ENCODE measurements at places on chromosomes 3 and 15. TPM values are rescaled to one million over a fixed set of nuclear protein-coding genes. Genes with fewer than 3 reads are reported as not detected.

Gene P2RY13
- 4.6 TPM for total RNA-seq

Gene OXTR
- 2.4 TPM for total RNA-seq

Gene GPR62
- 0.19 TPM for total RNA-seq

Gene CFAP100
- total RNA-seq = not detected

Gene MAGEL2
- 0.69 TPM for total RNA-seq

Gene CLDN1
- total RNA-seq = 2.7 TPM

Gene ROPN1
- total RNA-seq = not detected

GRCh38 chr15:65342493-65342892 is 35.3 kb downstream of the IGDCC3 start:
- no peak for DNase-seq

DNA sequence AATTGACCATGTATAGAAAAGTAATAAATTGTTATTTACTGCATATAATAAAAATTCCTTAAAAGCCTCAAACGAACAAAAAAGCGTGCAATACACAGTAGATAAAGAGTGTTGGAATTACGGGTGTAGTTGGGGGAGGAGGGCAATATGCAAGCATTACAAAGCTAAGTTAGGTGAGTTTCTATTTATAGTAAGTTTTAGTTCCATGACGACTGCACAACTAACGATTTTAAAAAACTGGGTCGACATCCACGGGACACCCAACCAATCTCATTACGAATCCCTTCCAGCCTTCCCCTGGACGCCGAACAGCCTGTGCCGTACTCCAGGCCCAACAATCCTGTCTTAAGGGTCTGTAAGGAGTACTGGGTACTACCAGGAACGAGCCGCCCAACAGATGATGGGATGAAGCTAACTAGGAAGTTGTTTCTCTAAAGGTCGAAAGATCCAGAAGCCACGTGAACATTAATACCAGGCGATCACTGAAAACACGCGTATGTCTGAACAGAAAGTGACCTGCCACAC is 677 bp downstream of the POLQ start:
- no peak for DNase-seq

DNA sequence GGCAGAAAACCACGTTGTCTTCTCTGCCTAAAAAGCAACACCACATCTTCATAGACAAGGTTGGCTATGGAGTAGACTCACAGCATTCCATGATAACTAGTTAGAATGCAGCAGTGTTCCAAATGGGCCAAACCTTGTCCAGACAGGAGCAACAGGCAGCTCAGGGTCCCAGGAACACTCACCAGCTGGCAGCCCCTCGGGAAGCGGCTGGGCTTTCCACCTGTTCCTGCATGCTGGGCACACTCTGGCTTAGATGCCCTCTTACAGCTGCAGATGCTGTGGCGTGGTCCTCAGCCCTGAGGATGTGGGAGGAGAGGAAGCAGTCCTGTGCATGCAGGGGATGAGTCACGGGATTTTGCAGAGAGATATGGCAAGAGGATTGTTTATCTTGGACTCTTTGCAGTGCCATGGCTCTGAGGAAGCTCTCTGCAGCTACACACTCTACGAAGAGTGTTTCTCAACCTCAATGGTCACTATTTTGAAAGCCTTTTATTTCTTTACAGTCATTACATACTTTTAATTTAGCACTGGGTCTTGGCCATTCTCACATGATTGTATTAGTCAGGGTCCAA is 11.3 kb downstream of the NRROS start:
- no peak for DNase-seq

GRCh38 chr15:80072285-80072994 is 13.0 kb downstream of the ZFAND6 start:
- DNase-seq = no peak

GRCh38 chr15:63405159-63405558 is 23.5 kb upstream of the CA12 start:
- DNase-seq = no peak

GRCh38 chr3:175392653-175393052 is 533.5 kb downstream of the NAALADL2 start:
- no peak for DNase-seq

GRCh38 chr3:124650798-124651197 is 79.5 kb upstream of the UMPS start:
- DNase-seq = no peak

DNA sequence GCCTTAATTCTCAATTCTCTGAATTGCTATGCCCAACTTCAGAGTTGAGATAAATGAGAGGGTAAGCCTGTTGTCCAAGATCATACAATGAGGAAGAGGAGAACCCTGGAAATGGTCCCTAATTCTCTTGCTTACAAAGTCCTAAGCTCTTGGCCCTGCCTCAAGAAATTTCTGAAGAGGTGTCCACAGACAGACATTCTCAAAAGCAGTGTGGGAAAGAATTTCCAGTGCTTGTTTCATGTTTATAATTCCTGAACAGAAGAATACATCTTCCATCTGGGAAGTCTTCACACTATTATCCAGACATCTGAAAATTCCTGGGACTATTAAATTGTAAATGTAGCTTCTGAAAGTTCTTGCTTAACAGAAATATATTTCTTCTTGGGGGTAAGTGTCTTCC is 166.8 kb upstream of the LRTM1 start:
- no peak for DNase-seq

DNA sequence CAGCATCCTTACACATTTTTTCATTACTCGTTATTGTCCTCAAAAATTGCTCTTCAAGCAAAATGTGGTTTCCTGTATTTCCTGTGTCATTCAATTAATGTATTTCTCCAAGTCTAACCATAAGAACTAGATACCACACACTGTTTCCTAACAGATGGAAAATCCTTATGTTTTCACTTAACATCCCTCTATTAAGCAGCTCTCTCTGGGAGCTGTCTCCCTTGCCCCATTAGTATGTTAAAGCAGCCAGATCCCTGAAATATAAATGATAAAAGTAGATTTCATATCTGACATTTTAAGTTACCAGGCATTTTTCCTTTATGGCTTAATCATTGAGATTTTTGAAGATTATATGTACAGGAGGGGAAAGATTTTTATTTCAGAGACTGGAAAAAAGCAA is 15.9 kb downstream of the PFN2 start:
- DNase-seq = no peak

DNA sequence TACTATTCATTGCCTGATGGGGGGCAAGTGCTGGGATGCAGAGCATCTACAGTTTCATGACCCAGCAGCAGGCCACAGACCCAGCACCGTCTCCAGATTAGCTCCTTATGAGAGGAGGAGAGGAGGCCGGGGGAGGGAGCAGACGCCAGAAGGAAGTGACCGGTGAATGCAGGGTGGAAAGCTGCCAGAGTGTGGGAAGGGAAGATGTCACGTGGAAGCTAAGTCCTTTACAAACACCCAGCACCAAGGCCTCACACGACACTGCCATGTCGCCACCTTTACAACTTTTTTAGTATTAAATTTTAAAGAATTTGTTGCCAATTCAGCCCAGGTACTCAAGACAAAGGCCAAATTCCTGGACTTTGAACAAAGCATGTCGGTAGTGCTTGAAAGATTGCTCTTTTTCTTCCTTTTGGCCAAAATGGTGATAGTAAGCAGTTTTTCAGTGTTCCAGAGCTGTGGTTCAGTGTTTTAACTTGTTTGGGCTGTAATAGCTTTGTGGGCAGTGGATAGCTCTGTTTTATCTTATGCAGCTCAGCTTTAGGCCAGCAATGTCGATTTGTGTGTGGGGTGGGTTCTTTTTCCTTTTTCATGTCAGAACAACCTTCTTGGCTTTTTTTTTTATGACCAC is 58.2 kb downstream of the ZBTB38 start:
- DNase-seq = no peak

GRCh38 chr3:51380601-51381332 is 4.3 kb upstream of the MANF start:
- no peak for DNase-seq

- DNase-seq = no peak
These were observed 18.8 kb downstream of the TFRC start for GRCh38 chr3:196063049-196063448.

- DNase-seq = no peak
These were observed 165.3 kb upstream of the TBL1XR1 start for GRCh38 chr3:177362626-177363025.

DNA sequence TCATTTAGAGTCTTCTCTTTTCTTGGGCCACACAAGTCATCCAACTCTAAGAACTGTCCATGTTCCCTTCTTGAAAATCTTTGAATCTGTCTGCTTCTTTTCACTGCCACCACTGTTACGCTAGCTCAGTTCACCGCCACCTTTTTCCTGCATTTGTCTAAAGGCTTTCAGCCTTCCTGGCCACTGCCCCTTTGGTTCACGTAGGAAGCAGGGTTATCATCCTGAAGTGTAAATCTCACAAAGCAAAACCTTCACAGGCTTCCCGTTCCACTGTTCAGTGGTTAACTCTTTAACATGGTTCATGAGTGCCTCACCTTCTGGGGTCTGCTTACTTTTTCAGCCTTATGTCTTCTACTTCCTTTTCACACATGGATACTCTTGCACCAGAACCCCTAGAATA is 26.3 kb upstream of the CCDC39 start:
- no peak for DNase-seq

DNA sequence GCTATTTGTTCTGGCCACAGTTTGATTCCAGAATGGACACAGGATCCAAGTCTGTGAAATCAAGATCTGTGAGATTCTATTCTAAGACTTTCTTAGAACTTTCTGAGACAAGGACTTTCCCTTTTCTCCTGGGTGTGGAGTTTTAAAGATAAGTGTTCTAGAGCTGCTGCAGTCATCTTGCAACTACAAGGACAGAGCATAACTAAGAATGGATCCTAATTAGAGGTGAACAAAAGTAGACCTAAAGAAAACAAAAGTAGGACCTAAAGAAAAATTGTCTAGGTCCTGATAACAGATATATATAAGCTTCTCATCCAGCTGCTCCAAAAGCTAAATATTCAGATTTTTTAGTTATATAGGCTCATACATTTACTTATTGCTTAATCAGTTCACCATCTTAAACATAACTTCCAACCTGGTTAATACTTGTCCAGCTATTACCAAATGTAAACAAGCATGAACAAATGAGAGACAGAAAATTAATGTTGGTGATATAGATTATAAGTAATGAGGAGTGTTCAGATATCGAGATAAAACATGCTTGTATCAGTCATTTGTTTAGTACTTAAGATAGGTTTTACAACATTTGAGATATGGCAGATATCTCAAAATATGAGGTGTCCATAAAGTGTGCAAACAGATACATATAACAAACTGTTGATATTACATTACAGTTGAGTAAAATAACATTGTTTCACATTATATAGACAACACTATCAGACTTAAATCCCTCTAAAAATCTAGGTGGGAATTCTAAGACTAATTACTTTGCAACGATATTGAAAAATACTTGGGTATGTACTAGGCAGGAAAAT is 75.1 kb downstream of the CD200 start:
- no peak for DNase-seq

- DNase-seq = no peak
These were observed 74.9 kb upstream of the ZBED2 start for GRCh38 chr3:111669926-111670630.

DNA sequence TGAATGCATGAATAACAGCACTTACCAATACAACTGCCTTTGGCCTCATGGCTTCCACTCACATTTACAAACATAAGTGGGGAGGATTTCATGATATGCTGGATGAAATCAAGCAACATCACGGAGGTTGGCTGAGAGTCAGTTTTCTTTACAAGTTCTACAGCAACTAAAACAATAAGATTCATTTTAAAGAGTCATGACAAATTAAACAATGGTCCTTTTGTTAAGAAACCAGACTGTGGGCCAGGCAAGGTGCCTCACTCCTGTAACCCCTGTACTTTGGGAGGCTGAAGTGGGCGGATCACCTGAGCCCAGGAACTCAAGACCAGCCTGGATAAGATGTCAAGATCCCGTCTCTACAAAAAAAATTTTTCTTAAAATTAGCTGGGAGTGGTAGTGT is 12.4 kb downstream of the ATR start:
- DNase-seq = no peak

DNA sequence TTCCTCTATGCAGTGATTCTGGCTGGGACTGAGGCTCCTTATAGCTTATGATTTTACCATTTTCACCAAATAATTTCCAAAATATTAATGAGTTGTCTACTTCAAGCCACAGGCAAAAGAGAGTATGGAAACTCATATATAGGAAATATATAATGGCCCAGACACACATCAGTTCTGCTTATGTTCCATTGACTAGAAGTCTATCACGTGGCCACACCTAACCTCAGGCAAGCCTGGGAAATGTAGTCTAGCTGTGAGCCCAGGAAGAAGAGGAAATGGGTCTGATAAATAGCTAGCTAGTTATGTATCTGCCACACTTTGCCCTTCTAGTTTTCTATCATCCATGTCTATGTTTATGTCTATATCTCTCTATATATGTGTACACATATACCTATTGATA is 195.1 kb downstream of the OTOL1 start:
- DNase-seq = no peak

DNA sequence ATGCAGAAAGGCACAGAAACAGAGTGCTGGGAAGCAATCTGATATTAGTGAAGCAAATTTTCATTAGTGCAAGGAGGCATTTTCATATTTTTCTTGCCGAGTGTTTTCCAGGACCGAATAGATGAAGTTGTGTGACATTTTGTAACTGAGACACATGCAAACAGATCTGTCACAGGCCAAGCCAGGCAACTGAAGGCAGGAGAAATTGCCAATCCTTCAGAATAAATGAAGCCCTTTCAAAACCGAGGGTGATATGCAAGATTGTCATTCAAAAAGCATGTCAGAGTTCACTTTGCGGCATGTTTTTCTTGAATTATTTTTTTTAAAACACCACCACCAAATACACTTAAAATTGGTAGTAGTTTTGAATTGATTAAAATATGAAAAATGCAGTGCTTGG is 6.2 kb downstream of the LMOD3 start:
- DNase-seq = no peak

DNA sequence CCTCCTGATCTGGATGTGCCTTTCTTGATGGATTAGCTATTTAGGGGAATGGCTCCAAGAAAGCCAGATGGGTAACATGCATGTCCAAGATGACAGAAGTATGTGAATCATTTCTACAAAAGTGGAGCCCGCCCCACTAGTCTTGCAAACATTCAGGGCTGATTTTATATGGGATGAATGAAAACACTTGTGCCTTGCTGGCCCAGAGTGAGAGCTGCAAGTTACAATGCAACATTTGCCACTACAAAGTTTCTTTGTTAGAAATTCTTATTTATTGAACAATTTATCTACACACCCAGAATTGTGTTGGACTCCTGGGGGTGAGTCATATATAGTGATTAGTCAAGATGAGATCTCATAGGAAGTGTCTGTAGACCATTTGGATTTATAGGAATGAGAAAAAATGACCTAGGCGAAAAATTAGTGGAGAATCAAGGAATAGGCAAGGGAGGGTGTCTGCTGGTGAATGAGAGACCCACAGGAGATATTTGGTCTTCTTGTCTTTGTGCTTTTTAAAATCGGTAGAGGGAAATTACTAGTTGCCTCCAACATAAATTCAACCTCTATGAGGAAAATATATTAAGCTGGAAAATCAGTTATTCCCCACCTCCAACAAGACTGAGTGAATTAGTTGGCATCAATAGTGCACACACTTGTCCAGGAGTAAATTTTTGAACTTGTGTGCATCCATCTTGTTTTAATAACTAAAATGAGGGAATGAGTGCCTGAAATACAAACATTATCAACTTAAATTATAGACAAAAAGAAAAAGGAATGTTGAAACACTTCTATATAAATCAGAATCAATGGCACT is 53.5 kb upstream of the DCBLD2 start:
- DNase-seq = no peak

- no peak for DNase-seq
These were observed 887.4 kb upstream of the CFAP20DC start for GRCh38 chr3:59937201-59937600.
